ENCODE measurements at places on chromosomes 6 and 20.

- no peak for DNase-seq
These were observed 107.7 kb upstream of the ATXN1 start for GRCh38 chr6:16868968-16869367.

- DNase-seq, result peak; percentile 19
These were observed 130.6 kb upstream of the C6orf118 start for GRCh38 chr6:165439928-165440554.

GRCh38 chr6:140427842-140428241 lies 1053.4 kb upstream of the CITED2 start:
- no peak for DNase-seq

DNA sequence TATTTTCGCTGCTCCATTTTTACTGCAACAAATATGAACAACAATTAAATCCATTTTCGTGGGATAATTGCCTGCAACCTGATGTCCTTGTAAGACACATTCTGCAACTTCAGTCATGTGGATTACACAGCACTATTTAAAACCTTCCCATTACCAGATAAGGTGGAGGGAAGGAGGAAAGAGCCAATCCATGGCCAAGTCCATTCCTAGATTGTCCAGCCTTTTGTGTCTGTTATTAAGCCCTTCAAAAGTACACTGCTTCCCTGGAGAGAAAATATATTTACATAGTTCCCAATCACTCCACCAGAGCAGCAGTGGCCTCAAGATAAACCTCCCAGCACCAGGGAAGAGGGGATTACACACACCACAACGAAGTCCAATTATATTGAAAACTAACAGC lies 347.9 kb downstream of the CDH26 start:
- no peak for DNase-seq

- no peak for DNase-seq
These were observed 82.6 kb downstream of the PRSS35 start for GRCh38 chr6:83594941-83595340.

GRCh38 chr20:31494131-31494530 lies 19.0 kb downstream of the REM1 start:
- DNase-seq, result peak; percentile 52

- DNase-seq, result no peak
These were observed 24.6 kb upstream of the PPP1R14C start for GRCh38 chr6:150118203-150118602.

- no peak for DNase-seq
These were observed 348.3 kb downstream of the CDH26 start for GRCh38 chr20:60306551-60306950.

- no peak for DNase-seq
These were observed 12.1 kb upstream of the PGC start for GRCh38 chr6:41759106-41759904.

DNA sequence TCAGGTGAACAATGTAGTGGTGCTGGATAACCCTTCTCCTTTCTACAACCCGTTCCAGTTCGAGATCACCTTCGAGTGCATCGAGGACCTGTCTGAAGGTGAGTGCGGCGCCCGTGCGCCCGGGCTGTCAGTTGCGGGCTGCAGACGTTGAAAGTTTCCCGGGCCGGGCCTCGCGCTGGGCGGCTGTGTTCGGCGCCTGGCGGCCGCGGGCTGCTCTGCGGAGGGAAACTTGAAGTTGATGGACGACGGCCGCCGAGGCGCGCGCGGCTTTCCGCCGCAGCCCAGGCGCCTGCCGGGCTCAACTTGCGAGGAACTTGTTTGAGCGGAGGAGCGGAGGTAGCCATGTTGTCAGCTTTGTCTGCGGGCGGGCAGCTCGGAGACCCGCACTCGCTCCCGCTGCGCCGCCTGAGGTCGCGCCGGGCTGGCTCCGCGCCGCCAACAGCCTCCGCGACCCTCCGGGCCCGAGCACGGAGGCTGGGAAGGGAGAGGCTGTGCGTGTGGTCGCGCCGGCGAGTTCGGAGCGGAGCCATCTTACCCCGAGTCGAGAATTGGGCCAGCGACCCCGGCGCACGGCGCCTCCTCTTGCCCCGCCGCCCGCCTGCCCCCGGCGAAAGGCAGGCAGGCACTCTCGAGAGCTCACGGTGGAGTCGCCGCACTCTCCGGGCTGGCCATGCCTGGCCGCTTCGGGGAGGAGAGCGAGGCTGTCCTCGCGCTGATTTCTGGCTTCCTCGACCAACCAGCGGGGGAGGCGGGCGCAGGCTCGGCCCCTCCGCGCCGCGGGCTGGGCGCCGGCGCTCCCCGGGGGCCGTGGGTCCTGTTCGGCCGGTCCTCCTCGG lies 691 bp downstream of the ASF1A start:
- DNase-seq, result peak; percentile 84

- DNase-seq, result no peak
These were observed 50.8 kb upstream of the SMLR1 start for GRCh38 chr6:130776287-130776925.

- DNase-seq, result no peak
These were observed 696.7 kb upstream of the MARCKS start for GRCh38 chr6:113160306-113161017.

DNA sequence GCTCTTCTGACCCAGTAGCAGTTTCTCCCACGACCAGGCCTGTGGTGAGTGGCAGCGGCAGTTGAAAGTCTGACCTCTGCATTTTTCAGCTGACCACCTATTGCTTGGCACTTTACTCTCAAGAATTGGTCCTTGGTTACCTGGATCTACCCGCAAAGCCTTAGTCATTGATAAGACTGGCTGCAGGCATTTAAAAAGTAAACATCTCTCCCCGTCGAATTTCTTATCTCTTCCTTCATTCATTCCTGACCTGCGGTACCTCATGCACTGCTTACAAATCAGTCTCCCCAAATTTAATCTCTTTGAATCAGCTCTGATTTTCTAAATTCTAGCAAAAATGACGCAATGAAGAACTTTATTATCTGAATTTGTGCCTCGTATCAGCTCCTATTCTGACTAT lies 26.1 kb upstream of the IPCEF1 start:
- DNase-seq, result no peak

DNA sequence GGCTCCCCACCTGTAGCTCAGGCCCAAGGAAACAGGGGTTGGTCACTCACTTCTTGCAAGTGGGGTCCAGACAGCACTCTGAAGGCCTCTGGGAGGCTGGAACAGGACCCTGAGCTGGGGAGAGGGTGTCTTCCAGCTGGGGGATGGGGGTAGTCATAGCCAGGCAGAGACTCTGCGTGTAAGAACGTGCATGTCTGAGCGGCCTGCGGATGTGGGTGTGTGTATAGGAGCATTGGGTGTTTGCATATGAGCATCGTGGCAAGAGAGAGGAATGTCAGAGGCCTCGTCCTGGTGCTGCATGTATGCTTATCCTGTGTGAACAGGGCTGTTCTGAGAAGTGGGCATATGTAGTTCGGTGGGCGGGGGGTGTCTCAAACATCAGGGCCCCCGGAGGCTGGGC lies 12.1 kb downstream of the BPIFB3 start:
- DNase-seq, result no peak

- DNase-seq, result no peak
These were observed 177.6 kb downstream of the JARID2 start for GRCh38 chr6:15423286-15423993.

DNA sequence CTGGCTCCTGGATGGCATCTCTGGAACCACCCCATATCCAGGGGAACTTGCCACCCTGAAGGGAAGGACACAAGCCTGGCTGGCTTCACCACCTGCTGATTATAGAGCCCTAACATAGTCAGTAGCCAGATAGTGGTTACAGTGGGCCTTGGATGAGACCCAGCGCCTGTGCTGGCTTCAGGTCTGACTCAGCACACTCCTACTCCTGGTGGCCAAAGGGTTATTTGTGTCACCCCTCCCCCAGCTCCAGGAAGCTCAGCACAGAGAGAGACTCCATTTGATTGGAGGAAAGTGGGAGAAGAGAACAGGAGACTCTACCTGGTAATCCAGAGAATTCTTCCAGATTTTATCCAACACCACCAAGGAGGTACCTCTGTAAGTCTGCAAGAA lies 12.8 kb downstream of the SNX14 start:
- peak; percentile 5 for DNase-seq

GRCh38 chr20:56359212-56360132 lies 698 bp downstream of the FAM210B start:
- DNase-seq, result peak; percentile 67

- DNase-seq, result no peak
These were observed 549.2 kb upstream of the NOX3 start for GRCh38 chr6:156004796-156005195.

DNA sequence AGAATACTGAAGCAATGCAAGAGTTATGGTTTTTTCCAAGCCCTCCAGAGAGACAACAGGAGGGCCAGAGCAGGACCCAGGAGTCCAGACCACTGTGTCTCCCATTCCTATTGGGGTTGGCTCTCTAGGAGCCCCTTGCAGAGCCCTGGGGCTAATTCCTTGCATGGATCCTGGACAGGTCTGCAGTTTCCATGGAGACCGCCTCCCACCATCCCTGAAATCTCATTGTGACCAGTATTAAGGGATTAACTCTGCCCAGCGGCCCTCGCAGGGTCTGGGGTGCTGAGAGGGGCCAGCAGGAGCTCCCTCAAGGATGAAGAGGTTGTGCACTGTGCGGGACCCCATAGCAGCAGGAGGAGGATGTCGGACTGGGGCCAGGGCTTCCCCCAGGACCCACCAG lies 34.8 kb downstream of the HNF4A start:
- DNase-seq, result no peak

DNA sequence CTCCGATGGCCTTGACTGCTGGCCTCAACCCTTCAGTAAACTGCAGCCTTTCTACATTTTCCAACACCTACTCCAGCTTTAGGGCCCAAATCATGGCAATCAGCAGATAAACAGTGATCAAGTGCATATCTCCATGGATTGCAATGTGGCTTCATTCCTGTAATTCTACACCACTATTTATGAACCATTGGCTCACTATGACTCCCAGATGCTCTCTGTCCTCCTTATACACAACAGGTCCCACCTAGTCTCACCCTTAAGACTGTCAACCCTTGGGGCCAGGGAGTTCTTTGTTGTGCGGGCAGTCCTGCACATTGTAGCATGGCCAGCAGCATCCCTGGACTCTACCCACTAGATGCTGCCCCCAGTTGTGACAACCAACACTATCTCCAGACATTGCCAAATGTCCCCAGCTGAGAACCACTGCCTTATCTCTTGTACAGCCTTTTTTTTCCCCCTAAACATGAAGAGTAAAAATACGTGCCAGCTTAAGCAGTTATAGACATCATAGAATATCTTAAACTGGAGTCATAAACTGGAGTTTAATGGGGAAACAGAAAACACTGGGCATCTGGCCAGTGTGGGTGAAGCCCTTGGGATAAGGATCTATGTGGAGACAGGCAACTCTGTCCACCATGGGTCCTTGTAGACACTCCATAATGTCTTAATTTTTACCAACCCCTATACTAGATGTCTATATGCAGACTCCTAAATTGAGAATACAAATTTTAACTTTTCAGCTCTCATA lies 21.1 kb downstream of the MRPL14 start:
- no peak for DNase-seq

GRCh38 chr6:148431413-148431812 lies 88.8 kb downstream of the SASH1 start:
- no peak for DNase-seq

DNA sequence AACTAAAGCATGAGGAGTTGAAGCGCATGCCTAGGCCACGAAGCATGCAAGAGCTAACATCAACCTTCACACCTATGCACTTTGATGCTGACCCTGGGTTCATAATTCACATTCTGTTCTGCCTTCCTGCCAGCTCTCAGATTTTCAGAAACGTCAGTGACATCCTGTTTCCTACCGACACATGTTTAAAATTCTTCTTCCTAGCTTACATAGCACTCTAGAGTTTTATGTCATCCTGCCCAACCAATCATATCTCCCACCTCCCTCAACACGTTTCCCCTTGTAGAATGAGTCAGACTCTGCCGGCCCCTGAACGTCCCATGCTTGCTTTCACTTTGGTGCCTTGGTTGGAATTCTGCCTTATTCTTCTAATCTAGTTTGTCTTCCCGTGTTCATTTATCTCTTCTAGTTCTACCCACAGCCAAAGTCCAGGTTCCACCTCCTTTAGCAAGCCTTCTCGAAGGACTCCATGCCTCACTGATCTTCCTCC lies 97.2 kb upstream of the MAP7 start:
- peak; percentile 85 for DNase-seq

- no peak for DNase-seq
These were observed 47.9 kb upstream of the SLC22A16 start for GRCh38 chr6:110524305-110524704.

DNA sequence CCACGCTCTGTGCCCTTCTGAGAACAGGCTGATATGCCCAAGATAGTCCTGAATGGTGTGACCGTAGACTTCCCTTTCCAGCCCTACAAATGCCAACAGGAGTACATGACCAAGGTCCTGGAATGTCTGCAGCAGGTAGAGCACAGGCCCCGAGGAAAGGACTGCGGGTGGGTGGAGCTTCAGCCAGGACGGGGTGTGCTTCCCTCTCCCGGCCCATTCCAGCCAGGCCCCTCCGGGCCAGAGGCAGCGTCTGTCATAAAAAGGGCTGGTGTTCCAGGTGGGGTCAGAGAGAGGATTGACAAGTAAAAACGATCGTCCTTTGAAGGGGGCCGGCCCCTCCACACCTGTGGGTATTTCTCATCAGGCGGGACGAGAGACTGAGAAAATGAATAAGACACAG lies 1.3 kb downstream of the RTEL1 start:
- no peak for DNase-seq

- DNase-seq, result no peak
These were observed 55.4 kb upstream of the BMP2 start for GRCh38 chr20:6711951-6712649.

- DNase-seq, result peak; percentile 41
These were observed 211.4 kb upstream of the ECI2 start for GRCh38 chr6:4346659-4347333.

DNA sequence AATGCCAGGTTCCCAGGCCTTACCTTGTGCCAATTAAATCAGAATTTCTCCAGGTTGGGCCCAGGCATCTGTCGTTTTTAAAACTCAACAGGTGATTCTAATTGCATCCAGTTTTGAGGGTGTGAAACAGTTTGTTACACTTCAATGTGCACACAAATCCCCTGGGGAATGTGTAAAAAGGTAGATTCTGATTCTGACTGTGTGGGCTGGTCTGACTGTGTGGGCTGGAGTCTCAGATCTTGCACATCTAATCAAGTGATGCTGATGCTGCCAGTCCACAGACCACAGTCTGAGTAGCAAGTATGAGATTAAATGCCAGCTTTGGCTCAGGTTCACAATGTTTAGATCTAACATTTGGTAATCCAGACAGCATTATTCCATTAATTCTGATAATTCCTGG lies 12.5 kb upstream of the ETV7 start:
- no peak for DNase-seq

GRCh38 chr20:35561268-35561667 lies 19.4 kb downstream of the ERGIC3 start:
- peak; percentile 78 for DNase-seq

GRCh38 chr6:125957845-125958244 lies 1.3 kb downstream of the HINT3 start:
- DNase-seq, result peak; percentile 33

- DNase-seq, result no peak
These were observed 39.6 kb upstream of the MLN start for GRCh38 chr6:33843131-33844121.
